ENCODE measurements at places on chromosomes 16 and 17. TPM values are rescaled to one million over a fixed set of nuclear protein-coding genes. Genes with fewer than 3 reads are reported as not detected.

The TMEM238L gene
- not detected for total RNA-seq

The FAM20A gene
- 5.0 TPM for total RNA-seq

The PRAC1 gene
- not detected for total RNA-seq

The SOX9 gene
- total RNA-seq = not detected

The CHST6 gene
- total RNA-seq = 0.66 TPM

The VTN gene
- total RNA-seq = 4.0 TPM

The KCNJ18 gene
- not detected for total RNA-seq

The FBXW10 gene
- total RNA-seq = not detected

The TBC1D3K gene
- total RNA-seq = not detected

The HS3ST3A1 gene
- 23.3 TPM for total RNA-seq

The PMP22 gene
- 35.7 TPM for total RNA-seq

The TMEM132E gene
- total RNA-seq = 0.68 TPM

Measured in spleen (tissue), 13 donors.